AG09309 (cell line): ENCODE measurements at places on chromosomes 3 and 15.
A peak's percentile ranks its signal among the peaks of the same experiment; 100 is the strongest.

DNA sequence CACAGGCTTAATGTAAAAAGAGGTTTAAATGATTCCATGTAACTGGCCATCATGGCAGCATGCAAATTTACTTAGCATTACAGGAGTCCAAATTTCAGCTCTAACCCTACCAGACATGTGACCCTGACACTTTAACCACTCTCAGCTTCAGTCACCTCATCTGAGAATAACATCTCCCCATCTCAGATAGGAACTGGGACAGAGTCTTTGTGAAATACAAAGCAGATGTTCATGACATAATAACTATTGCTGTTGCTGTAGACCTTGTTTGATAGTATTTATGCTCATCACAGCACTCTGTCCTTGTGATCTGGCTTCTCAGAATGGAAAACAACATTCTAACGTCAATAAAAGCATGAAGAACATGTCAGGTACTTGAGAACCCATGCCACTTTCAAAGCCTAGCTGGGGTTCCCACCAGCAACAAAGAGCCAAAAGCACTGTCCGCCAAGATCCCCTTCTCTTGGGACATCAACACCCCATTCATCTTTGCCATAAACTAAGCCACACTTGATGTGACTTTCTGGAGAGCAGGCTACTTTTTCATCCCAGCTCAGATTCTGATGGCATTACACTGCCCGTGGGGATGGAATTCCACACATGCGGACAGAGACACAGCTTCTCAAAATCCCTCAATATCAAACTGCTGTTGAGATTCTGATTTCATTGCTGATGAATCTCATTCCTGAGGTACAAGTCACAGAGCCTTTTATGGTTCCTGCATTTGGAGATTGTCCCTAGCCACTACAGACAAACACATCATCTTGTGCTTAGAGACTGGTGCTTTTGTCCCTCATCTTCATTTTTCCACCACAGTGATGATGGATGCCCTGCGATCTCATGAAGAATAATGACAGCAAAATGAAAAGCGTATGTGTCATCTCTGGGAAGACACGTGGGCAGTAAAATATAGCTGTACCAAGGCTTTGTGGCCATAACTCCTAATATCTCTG is 202.7 kb downstream of the TNIK start:
- peak; percentile 8 for DNase-seq

- DNase-seq: no peak
Observed at GRCh38 chr3:4409971-4410573, 57.0 kb downstream of the SUMF1 start.

DNA sequence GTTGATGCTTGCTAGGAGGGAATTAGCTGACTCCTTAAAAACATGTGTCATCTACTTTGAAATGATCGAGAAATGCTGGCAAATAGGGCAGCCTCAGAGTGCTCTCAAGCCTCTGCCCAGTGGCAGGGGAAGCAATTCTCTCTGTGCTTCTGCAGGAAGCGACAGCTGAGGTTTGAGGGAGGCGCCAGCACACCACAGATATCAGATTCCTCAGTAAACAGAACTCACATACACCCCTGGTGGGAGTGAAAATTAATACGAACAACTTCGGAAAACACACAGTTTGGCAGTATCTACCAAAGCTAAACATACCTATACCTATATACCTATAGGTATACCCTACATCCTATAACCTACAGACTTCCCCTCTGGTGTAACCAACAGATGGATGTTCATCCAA is 61.3 kb downstream of the NSMCE3 start:
- no peak for DNase-seq

GRCh38 chr3:126035362-126036050 is 48.4 kb downstream of the SLC41A3 start:
- no peak for DNase-seq

DNA sequence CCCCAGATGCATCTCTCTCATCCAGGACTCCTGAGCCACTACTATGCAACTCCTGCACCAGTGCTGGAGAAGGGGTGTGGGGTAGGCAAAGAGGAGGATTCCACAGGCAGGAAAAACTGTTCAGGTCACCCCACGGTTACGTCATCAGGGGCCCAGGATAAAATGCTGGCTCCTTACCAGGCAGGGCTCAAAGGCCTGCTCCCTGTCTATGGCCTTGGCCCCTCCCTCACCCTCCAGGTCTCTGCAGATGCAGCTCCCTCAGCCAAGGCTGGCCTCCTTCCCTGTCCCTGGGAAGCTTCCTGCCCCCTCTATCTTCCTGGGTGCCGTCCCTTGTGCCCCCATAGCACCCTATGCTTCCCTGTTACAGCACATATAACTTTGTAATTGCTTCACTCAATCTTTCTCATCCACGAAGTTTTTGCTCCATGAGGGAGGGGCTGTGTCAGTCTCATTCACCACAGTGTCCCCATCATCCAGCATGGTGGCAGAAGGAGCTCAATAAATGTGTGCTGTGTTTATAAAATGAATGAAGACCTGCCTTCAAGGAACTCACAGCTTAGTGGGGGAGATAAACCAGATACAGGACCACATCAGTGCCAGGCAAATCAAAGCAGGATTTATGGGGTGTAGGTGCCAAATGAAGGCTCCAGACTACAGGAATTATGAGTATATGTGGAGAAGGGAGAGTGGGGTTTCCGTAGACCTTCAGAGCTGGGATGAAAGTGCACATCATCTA is 18.6 kb downstream of the KBTBD13 start:
- no peak for DNase-seq

GRCh38 chr3:64650096-64650622 is 37.6 kb downstream of the ADAMTS9 start:
- DNase-seq: no peak

DNA sequence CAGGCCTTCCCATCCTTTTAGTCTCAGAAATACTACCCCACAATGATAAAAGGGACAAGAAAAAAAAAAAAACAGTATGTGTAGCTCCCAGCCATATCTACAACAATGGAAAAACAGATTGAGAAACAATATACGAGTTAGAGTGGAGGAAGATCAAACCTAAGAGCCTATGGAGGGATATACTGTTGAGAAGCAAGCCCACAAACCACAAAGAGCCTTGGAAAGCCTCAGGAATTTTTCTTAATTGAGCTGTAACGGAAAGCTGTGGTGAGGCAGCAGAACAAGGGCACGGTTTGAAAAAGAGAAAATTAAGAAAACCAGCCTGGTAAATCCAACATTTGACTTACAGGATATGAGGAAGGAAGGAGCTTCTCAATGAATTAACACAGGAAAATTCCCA is 21.4 kb downstream of the KPNA1 start:
- peak; percentile 28 for DNase-seq

DNA sequence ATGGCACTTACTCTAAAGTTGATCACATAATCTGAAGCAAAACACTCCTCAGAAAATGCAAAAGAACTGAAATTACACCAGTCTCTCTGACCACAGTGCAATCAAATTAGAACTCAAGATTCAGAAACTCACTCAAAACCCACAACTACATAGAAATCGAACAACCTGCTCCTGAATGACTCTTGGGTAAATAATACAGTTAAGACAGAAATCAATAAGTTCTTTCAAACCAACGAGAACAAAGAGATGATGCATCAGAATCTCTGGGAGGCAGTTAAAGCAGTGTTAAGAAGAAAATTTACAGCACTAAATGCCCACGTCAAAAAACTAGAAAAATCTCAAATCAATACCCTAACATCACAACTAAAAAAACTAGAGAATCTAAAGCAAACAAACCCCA is 227.2 kb downstream of the CTNNB1 start:
- no peak for DNase-seq

- DNase-seq: peak; percentile 38
Observed at GRCh38 chr3:28476194-28476593, 127.6 kb upstream of the AZI2 start.

DNA sequence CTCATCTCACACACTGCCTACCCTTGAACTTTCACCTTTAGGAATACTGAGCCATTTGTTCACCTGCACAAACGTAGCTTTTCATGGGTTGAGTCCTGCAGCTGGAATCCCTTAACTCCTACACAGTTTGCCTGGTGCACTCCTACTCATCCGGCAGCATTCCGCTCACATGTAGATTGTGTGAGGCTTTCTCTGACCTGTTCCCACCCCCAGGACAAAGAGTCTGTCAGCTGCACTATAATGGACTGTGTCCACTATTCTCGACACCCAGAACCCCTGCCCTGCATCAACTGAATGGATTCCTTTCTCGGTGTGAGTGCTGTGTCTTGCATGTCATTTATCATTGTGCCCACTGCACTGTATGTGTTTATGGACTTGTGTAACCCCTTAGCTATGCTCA is 54.9 kb downstream of the EPHB3 start:
- DNase-seq: no peak

DNA sequence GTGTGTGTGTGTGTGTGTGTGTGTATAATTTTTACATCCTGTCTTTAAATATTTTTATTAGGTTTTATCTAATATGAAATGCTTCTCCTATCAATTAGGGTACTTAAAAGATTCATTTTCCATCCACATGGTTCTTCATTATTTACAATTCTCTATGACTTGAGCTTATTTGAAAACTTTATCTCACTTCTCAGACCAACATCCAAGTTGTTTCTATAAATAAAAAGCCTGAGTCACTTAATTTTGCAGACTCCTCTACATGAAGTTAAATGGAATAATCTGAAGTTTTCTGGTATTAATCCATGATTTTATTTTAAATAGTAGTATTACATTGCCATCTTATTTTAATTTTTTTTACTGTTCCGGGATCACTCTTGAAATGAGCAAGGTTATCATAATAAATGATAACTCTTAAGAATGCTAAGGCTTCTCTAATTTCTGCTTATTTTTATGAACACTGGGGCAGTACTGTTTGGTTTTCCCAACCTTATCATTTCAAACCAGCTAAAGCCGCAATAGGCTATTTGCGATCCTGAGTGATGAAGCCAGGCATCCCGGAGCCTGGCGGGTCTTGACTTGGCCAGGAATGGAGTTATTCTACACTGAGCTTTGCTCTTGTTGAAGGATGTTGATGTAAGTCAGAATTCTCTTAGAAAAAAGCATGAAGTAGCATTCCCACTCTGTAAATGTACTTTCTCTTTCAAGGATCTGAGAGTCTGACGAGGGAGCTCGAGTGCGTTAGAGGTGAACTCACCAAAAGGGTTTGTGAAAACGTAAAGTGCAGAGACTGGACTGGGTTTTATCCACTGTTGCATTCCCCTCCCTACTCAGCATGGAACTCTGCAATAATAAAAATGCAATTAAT is 220.2 kb upstream of the LRTM1 start:
- no peak for DNase-seq

- DNase-seq: no peak
Observed at GRCh38 chr3:10514407-10515069, 9.2 kb upstream of the ATP2B2 start.

DNA sequence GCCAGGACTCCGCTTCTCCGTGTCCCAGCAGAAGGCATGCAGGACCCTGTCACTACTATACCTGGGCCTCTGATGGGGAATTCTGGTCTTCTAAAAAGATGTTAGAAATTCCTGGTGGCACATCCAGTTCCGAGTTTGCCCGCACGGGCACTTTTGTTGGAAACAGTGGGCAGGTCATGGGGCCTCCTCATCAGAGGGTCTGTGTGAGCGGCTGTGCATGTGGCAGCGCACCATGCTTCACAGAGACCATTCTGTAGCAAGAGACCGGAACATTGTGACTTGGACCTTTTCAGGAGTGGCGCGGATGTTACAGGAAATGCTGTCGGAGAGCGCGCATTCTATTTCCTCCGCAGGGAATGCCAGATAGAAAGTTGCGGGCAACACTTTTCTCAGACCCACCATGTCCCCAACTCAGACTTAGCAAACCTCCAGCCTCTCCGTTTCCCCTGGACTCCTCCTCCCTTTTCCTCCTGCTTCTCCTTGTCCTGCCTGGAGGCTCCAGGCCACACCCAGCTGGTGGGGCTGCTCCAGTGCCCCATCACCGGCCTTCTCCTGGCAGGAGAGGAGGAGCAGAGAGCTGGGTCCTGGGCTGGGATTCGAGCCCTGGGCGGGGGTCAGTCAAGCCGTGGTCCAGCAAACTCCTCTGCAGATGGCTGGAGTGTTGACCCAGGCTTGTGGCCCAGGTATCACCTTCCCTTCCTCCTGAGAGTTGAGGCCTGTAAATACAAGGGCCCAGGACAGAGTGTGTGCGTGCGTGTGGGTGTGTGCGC is 46.6 kb downstream of the KLF13 start:
- no peak for DNase-seq

GRCh38 chr3:193826159-193826795 is 233.3 kb downstream of the OPA1 start:
- no peak for DNase-seq

GRCh38 chr3:118980832-118981231 is 53.8 kb downstream of the IGSF11 start:
- no peak for DNase-seq

GRCh38 chr3:24069045-24069444 is 124.0 kb downstream of the NR1D2 start:
- DNase-seq: no peak

DNA sequence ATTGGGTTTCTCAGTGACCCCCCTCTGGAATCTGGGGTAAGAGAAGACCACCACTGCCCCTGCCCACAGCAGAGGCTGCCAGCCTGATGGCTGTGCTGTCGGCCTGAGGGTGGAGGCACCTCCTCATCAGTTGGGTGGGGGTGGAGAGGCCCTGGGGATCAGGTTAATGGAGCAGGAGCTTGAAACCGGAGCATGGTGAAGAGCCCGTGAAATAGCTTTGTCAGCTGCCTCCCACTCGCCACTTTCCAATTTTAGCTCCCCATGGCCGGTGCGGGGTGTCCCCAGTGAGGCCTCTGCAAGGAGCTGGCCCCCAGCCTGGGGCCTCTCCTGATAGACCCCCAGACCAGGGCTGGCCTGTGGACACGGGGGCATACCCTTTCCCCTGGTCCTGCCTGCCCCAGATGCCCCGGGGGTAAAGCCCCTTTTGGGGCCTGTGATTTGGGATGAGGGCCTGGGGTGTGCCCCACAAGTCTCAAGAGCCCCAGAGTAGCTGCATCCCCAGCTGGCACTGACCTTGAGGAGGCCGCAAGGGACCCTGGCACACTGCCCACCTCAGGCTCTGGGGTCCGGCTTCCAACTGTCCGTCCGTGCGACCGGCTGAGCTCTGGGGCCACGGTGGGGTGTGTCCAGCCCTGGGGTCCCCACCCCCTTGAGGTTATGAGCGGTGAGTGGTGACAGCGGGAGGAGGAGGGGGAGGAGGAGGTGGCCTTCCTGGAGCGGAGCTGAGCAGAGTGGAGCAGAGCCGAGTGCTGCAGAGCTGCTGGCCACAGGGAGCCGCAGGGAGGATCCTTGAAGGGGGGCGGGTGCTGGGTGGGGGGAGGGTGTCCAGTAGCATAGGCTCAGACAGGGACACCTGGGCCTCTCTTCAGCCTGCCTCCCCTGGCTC is at the start of gene HHATL:
Gene HHATL, minus strand, starts transcription at position 733 of the 886 bp plus-strand sequence. CDS start 1,972 bp downstream, outside the sequence.
- no peak for DNase-seq
